ENCODE measurements at places on chromosomes 16 and 17.

DNA sequence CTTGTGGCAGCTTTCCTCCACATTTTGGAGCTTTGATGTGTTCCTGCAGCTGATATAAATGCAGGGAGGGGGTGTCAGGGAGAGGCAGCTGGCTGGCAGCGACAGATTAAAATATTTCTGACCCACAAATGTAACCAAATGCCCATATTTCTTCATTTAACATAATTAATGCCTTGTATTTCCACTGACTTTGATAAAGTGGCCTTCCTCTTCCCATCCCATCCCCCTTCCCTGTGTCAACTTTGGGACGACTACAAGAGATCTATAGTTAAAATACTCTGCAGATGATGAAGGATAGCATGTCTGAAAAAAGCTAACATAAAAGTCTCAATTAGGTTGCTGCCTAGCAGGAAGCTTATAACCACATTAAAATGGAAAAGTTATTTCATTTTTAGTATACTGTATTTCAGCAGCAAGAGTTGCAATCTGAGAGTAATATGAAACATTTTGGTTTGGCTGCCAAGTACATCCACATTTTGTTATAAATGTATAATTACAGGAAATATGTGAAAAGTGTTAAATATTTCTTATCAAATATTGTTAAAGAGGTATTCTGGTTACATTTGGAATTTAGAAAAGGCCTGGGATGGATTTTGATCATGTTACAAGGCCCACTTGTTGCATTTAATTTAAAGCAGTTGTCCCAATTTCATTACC, 238.7 kb upstream of the TBX2 start:
- no peaks in the 10 kb centered on the region for H3K27me3 ChIP-seq
- H3K4me1 ChIP-seq: peaks cover 15% of the 10 kb centered on the region
- no peak for DNase-seq
- no peaks in the 10 kb centered on the region for H3K36me3 ChIP-seq

DNA sequence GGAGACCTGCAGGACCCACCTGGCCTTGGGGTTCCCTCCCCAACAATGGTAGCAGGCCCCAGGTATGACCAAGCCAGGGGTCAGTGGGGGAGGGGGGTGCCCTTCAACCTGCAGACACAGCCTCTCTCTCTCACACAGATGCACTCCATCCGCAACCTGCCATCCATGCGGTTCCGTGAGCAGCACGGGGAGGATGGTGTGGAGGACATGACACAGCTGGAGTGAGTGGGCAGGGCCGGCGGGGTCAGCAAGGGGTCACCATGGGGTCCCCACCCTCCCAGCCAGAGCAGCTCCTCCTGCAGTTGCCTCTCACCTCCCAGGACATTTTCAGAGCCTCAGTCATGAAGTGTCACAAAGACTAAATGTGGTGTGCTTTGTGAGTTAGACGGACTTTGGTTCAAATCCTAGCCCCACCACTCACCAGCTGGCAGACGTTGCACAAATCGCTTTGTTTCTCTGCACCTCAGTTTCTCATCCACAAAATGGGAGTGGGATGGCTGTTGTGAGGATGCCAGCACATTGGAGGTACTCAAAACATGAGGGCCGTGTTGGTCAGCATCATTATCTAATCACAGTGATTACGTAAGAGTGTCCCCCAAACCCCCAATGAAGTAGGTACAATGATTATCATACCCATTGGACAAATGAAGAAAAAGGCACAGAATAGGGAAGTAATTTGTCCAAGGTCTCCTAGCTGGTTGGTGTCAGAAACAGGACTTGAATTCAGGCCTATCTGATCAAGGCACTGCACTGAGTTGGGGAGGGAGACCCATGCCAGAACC, 16.0 kb downstream of the MYO15A start:
- H3K27ac ChIP-seq: no peak overlapping the region
- H3K36me3 ChIP-seq: no peaks in the 10 kb centered on the region
- no peak overlapping the region for H3K4me3 ChIP-seq
- no peaks in the 10 kb centered on the region for H3K27me3 ChIP-seq

- H3K36me3 ChIP-seq: no peaks in the 10 kb centered on the region
- no peak overlapping the region for H3K4me3 ChIP-seq
- no peaks in the 10 kb centered on the region for H3K27me3 ChIP-seq
- H3K27ac ChIP-seq: no peak overlapping the region
- DNase-seq: no peak
- H3K4me1 ChIP-seq: no peaks in the 10 kb centered on the region
These were observed 166.4 kb downstream of the C16orf95 start for GRCh38 chr16:87150681-87151280.

DNA sequence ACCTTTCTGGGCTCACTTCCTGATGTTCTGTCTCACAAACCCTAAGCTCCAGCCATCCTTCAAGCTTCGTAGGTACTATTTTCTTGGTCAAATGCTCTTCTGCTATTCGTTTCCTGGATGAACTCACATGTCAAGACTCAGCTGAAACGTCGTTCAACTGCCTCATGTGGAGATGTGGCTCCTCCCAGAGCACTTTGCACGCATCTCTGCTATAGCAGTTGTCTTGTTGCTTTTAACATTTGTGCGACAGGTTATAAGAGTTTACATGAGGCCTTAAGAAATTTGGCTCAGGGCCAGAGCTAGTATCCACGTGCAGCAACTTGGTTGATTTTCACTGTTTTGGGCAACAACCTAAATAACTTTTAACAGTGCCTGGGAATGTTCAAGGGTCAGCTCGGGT, 2.8 kb upstream of the KRT40 start:
- H3K27me3 ChIP-seq: no peaks in the 10 kb centered on the region
- DNase-seq: no peak
- no peak overlapping the region for H3K4me3 ChIP-seq
- H3K4me1 ChIP-seq: no peaks in the 10 kb centered on the region

DNA sequence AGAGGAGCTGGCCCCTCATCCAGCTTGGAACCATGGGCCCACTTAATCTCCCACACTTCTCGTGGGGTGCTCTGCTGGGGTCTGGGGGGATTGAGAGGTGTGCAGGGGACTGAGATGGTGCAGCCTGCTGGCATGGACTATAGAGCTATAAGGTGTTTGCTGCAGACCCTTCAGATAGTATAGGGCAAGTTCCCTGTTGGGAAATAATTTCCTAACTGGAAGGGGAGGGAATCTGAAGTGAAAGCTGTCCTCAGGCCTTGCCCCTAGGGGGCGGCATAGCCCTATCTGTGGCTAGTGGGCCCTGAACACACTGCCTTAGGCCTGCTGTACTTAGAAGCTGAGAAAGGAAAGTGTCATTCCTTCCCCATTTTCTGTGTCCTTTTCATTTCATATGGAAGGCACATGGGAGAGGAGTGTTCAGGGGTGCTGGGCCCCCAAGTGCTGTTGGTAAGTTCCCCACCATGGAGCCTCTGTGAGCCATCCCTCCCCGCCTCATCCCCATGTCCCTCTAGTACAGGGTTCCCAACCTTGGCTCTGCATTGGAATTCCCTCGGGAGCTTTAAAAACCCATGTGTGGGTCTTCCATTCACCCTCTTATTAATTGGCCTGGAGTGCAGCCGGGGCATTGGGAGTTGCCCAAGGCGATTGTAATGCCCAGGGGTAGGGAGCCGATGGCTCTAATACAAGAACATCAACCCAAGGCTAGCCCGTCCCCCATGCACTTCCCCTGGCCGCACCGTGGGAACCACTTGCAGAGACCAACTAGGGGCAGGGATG, 19.7 kb downstream of the GOSR2 start:
- no peaks in the 10 kb centered on the region for H3K27me3 ChIP-seq
- no peak overlapping the region for H3K27ac ChIP-seq
- DNase-seq: peak; percentile 49
- H3K4me1 ChIP-seq: peaks cover 15% of the 10 kb centered on the region
